ENCODE measurements at places on chromosomes 4 and X.
A peak's percentile ranks its signal among the peaks of the same experiment; 100 is the strongest.

GRCh38 chr4:111037591-111038360 is 414.9 kb upstream of the PITX2 start:
- peak; percentile 92 for DNase-seq

DNA sequence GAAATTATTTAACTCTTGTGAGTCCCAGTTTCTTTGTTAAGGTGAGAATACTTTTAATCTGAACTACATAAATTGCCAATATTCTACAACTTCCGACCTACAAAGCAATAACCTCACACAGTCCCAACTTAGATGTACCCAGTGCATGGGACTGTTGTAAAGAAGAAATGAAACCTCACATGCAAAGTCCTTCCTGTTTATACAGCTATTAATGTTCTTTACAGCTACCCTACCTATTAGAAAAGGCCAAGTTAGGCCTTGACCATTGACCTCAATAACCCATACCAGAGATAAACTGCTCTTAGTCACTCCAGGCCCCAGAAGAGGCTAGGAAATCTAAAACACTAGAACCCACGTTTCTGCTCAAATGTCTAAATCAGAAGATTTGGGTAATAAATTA is 920.1 kb upstream of the TENM3 start:
- no peak for DNase-seq

GRCh38 chr4:38320343-38320695 is 343.7 kb upstream of the KLF3 start:
- DNase-seq, result no peak

- DNase-seq, result peak; percentile 54
Measured at GRCh38 chrX:8879750-8880149, 78.6 kb upstream of the FAM9A start.

- no peak for DNase-seq
Measured at GRCh38 chr4:186687265-186687664, 36.4 kb downstream of the FAT1 start.

DNA sequence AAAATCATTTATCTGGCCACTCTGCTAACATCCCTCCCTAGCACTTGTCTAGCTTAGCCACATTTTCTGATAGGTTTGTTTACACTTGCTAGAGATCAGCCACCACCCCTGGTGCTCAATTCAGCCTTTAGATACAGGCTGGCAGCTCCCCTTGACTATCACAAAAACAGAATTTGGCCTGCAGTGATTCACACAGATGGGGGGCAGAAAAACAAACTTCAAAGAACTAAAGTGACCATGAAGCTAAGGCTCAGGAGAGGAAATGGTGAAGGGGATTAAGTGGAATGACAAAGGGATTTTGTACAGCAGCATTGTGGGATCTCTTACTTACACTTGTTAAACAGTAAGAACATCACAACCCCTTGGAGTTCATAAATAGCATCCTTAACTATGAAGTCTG is 1718.0 kb upstream of the PCDH7 start:
- DNase-seq, result peak; percentile 64

- DNase-seq, result no peak
Measured at GRCh38 chr4:113645771-113646441, 115.6 kb downstream of the CAMK2D start.

DNA sequence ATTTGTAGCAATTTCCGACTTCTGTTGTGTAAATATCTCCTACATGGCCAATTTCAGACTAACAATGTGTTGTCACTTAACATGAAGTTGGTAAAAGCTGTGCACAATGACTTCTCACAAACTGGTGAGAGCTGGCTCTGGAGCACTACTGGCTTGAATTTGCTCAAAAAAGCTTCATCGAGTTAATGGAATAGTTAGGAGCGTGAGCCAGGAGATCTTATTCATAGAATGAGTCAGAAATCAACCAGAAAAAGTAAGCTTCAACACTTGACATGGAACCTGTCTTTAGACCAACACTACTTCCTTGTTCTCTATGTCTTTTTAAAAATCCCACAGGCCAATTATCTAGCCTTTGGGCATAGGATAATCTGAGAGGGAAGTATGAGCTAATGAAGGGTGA is 7.9 kb upstream of the CHRDL1 start:
- no peak for DNase-seq

Data from SJCRH30 (cell line).